ENCODE measurements at places on chromosomes 12 and 14.

DNA sequence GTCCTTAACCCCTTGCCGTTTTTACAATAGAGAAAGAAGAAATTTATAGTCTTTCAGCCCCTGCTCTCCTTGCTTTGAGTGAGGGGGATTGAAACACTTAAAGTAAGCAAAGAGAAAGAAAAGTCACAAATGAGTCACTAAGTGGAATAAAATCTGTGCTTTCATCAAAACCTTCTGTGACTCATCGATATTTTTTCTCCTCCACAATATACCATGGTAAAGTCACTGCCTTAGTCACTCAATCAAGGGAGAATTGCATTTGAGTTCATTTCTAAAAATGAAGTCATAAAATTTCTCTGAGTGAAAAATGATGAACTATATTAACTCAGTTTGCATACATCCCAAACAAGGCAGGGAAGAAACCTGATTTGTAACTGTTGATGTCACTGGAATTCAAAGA, 470.3 kb downstream of the FOXG1 start:
- peak; percentile 89 for DNase-seq

- no peak for DNase-seq
Measured at GRCh38 chr12:6272300-6273204, 37.9 kb upstream of the PLEKHG6 start.

- no peak for DNase-seq
Measured at GRCh38 chr12:110349514-110350151, 53.9 kb downstream of the ANAPC7 start.

DNA sequence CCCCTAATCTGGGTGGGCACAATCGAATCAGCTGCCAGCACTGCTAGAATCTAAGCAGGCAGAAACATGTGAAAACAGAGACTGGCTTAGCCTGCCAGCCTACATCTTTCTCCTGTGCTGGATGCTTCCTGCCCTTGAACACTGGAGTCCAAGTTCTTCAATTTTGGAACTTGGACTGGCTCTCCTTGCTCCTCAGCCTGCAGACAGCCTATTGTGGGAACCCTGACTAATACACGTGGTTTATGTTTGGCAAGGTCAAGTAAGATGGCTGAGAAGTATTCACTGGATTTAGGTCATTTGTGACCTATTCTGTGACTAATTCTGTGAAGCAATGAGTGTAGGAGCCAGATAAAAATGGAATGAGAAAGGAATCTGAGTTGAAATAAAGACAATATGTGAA, 11.0 kb downstream of the GPR135 start:
- peak; percentile 95 for DNase-seq

- DNase-seq, result no peak
Measured at GRCh38 chr12:54667945-54668344, 19.8 kb upstream of the DCD start.

GRCh38 chr14:37034410-37035285, 137.8 kb downstream of the SLC25A21 start:
- no peak for DNase-seq

DNA sequence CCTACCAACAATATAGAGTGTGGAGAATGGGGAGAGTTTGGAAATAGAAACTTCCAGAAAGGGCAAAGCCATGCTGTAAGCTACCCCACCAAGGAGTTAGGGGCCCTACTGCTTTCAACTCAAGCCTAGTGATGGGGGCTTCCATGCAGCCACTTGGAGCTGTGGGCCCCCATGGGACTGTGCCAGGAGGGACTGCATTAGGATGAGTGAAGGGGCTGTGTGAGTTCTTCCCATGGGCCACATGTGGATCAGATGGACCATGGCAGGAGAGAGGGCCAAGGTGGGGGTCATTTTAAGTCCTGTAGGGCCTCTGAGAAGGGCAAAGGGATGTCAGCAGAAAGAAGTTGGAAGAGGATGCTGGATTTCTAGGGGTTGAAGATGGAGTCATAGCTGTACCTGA, 23.1 kb upstream of the CIPC start:
- no peak for DNase-seq

DNA sequence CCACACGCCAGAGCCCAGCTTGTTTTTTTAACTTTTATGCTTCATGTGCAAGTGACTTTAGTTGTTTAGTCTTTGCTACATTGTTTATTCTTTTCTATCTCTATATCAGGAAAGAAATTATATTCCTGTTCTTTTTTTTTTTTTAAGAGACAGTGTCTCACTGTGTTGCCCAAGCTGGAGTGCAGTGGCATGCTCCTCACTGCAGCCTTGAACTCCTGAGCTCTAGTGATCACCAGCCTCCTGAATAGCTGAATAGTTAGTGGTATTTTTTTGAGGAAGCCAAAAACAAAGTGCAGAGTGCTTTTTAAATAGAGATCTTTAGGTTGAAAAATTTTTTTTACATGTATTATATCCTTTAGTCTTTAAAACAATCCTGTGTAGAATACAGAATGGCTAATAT, 58.2 kb downstream of the ETNK1 start:
- DNase-seq, result no peak

- DNase-seq, result peak; percentile 43
Measured at GRCh38 chr12:127054531-127054930, 1212.4 kb upstream of the TMEM132C start.

DNA sequence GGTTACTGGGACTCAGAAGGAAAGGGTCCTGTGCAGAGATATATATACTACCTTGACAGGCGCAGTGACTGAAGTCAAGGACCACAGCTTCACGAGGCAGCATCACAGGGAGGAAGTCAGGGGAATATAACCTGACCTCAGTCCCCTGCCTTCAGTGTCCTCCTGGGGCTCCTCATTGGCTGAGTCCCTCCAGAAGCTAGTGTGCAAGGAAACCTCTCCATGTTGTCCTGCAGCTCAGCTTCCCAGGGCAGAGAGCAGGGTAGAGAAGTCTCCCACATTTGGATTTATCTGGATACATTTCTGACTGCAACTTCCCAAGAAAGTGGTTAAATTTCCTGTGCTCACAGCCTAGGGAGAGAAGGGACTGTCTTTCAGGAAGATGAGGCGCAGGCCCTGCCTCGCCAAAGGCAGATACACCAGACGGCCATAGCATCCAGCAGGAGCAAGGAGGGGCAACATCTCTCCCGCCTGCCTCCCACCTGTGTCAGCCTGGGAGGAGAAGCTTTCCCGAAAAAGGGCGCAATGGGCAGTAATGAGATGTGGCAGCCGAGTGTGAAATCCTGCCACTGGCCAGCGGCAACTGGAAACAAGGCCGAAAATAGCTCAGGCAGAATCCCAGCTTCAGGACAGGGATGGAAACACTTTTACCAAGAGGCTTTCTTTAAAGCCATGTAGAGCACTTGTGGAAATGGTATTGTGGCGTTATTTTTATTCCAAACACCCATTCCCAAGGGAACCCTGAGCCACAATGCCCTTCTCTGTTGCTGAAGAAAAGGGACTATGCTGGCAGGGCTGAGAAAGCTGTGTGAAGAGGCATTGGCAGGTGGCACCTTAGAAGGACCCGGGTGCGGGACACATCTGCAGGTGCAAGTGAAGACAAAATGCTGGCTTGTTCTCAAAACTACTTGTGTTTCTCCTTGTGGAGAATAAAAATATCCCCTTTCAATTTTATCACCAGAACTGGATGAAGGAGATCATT, 54.9 kb upstream of the HIF1A start:
- no peak for DNase-seq

GRCh38 chr14:50410071-50410470, 13.4 kb upstream of the CDKL1 start:
- no peak for DNase-seq

- no peak for DNase-seq
Measured at GRCh38 chr14:69708049-69708448, 58.9 kb upstream of the SRSF5 start.

GRCh38 chr12:10873378-10873777, 10.7 kb downstream of the PRH1 start:
- no peak for DNase-seq

DNA sequence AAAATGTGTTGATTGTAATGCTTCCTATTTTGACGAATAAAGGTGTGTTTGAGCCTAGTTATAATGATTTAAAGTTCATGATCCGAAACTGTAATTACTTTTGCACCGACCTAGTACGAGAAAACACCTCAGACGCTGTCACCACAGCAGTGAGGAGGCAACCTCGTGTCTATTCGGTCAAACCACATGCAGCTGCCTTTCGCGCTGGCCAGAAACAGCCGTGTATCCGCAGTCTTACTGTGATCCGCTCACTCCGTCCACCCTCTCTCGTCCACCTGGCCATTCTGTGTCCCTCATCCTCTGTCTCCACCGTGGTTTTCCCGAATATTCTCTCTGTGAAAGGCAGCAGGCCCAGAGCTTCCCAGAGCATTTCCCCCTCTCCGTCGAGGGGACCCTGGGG, 67.1 kb downstream of the NOC4L start:
- DNase-seq, result no peak

- DNase-seq, result no peak
Measured at GRCh38 chr14:68953196-68953555, 25.9 kb downstream of the ACTN1 start.

- no peak for DNase-seq
Measured at GRCh38 chr14:78754059-78754458, 583.9 kb downstream of the NRXN3 start.

GRCh38 chr12:66497008-66497897, 181.6 kb downstream of the GRIP1 start:
- DNase-seq, result no peak

DNA sequence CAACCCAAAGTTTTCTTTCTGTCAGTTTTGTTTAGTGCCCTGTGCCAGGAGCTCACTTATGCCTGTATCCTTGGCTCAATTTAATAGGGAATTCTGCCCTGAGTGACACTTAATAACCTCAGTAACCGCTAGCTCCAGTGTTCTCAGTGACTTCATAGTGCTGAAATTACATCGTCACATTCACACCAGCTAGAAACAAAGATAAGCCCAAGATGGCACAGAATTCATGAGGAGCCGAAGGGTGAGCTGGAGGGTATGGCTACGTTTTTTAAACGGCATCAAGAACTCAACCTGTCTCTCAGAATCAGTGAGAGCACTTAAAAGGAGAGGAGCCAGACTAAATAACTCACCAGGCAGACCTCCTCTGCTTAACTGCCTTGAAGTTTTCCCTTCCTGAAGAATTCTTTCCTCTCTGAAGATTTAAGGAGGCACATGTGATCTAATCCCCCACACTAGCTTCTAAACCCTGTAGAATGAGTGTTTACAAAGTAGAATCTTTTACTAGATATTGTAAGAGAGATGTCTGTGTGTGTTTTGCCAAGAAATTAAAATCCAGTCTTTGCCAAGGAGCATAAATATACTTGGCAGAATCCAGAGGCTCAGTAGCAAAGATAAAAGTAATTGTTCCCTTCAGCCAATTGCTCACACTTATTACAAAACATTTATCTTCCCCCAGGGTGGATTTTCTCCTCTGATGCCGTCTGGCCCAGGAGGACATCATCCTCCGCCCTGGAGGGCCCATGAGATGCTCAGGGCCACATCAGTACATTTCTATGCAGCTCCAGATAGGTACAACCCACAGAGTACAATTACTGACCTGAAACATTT, 37.3 kb downstream of the PTGER2 start:
- no peak for DNase-seq

- DNase-seq, result peak; percentile 61
Measured at GRCh38 chr12:96194971-96195844, 1.0 kb downstream of the ELK3 start.

DNA sequence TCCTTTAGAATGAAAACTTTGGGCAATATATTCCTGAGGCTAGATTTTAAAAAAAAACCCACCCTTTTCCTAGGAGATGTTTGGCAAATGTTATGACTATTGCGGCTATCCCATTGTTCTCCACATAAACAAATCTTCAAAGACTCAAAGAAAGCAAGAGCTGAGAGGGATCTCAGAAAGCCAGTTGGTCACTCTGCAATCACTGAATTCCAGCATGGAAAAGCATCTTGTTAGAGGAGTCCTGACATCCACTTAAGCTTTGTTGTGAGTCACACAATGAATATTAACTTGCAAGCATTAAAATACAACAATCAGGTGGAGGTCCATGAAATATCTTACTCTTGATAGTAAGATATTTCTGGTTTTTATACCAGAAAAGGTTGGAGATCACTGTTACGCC, 11.0 kb upstream of the PTPRB start:
- DNase-seq, result no peak

DNA sequence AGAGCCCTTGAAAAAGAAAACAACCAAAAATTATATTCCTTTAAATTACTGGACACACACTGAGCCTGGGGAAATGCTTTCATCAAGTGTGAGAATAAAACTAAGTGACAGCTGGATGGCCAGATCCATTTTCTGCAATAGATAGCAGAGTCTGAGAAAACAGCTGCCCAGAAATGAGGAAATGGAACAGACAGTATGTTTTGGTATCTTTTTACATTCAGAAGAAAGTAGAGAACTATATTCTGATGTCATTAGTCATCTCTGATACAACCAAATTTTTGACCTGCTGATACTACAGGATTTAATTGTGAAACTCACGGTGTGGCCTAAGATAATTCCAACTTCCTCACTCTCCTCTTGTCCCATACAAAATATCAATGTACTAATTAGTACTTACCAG, 78.2 kb downstream of the HMGA2 start:
- DNase-seq, result no peak

- no peak for DNase-seq
Measured at GRCh38 chr12:108430245-108430644, 84.8 kb upstream of the FICD start.

- DNase-seq, result no peak
Measured at GRCh38 chr12:52193991-52194390, 2.2 kb upstream of the KRT80 start.

DNA sequence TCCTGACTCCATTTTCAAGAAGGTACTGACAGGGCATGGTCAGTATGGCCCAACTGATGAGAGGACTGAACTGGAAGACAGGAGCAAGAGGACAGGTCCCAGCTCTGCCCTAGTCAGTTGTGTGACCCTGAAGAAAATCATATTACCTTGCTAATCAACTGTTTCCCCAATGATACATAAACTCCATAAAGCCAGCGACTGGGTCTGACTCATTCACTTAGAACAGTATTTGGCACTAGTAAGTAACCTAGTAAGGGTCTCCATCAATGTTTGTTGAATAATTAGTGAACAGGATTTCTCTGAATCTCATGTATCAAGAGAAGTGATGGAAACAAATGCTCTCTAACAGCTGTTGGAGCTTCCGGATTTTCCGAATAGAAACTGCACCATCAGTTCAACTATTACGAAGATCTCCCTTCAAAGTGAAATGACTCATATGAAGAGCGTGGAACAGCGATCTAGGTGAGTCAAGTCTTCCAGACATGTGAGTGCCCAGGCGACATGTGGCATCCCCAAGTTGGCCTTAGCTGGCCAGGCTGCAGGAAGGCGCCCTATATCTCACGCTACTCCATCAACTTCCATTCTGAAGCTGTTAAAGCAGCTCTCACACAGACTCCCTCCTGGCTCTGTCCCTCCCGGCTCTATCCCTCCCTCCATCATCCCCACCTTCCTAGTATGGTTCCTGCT, 94.5 kb downstream of the TTC7B start:
- no peak for DNase-seq

- no peak for DNase-seq
Measured at GRCh38 chr12:93300611-93301021, 77.1 kb upstream of the NUDT4 start.

GRCh38 chr14:21096438-21096837, 2.0 kb downstream of the ZNF219 start:
- DNase-seq, result no peak

DNA sequence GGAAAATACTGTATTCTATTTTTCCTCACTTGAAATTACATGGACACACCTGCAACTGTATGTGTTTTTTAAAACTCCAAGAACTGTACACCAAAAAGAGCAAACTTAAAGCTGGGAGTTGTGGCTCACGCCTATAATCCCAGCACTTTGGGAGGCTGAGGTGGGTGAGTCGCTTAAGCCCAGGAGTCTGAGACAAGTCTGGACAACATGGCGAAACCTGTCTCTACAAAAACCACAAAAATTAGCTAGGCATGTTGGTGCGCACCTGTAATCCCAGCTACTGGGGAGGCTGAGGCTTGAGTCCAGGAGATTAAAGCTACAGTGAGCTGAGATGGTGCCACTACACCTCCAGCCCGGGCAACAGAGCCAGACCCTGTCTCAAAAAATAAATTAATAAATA, 95.9 kb downstream of the SINHCAF start:
- DNase-seq, result no peak
